ENCODE measurements at places on chromosomes 12 and 14. TPM values are rescaled to one million over a fixed set of nuclear protein-coding genes. Genes with fewer than 3 reads are reported as not detected.

The RAB2B gene
- 25.1 TPM for total RNA-seq

The CCDC197 gene
- total RNA-seq, result not detected

The LRP1-AS gene
- total RNA-seq, result not detected

The PTPRO gene
- 1.4 TPM for total RNA-seq

The CLEC6A gene
- total RNA-seq, result not detected

The EIF2S1 gene
- total RNA-seq, result 55.1 TPM

The PMCH gene
- not detected for total RNA-seq

The CHFR gene
- 36.4 TPM for total RNA-seq

The PDE3A gene
- total RNA-seq, result 6.0 TPM

The SLC17A8 gene
- total RNA-seq, result not detected

- no peak for DNase-seq
Observed at GRCh38 chr12:27338473-27338872, 5.8 kb downstream of the BMAL2 start.

DNA sequence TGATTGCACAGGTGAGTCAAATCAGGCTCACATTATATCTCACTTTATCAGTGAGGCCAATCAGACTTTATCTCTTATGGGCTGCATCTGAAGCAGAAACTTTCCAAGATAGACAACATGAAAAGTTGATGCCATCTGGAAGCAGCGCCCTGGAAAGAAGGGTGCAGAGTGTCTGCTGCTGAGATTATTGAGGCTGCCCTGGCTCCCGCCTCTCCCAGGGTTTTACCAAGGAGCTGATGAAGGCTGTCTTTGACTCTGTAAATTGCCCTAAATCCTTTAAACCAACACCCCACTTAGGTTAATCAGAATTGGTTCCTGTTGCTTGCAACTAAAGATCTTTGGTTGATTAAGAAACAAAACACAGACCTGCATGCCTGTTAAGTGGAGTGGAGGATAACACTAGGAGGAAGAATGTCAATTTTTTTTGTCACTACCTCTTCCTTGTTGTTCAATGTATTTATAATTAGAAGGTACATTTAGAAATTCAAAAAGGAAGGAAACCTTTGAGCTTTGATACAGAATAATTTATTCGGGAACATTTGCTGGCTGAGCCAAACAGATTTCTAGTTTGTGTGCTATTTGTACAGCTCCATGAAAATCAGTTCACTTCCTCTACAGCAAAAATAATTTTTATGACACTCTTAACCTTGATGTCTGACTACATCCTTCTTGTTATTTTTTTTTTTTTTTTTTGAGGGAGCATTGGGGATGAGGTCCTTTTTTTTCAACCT lies 104.1 kb downstream of the VEZT start:
- DNase-seq, result no peak

- no peak for DNase-seq
Observed at GRCh38 chr14:104037903-104038302, 47.6 kb upstream of the ASPG start.

DNA sequence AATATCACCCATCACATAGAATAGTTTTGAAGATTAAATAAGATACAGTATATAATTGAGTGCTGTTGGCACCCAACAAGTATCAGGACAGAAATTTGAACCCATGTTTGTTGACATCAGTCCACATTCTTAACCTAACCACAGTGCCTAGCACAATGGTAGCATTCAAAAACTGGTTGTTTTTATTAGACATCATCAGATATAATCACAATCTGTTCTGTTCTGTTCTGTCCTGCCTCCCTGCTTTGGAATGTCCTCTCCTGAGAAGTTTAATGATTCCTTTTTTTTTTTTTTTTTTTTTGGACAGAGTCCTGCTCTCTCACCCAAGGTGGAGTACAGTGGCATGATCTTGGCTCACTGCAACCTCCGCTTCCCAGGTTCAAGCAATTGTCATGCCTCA lies 476.6 kb downstream of the RMST start:
- no peak for DNase-seq

- DNase-seq, result no peak
Observed at GRCh38 chr14:54447231-54447692, 6.1 kb upstream of the CNIH1 start.

DNA sequence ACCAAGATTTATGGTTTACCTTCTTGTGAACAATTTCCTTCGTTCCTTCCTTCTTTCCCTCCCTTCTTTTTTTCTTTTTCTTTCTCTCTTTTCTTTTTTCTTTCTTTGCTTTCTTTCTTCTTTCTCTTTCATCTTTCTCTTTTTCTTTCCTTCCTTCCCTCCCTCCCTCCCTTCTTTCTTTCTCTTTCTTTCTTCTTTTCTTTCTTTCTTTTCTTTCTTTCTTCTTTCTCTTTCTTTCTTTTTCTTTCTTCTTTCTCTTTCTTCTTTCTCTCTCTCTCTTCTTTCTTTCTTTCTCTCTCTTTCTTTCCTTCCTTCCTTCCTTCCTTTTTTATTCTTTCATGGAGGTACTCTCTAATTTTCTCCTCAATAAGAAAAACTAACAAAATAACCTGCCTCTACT lies 462.1 kb upstream of the ATP2B1 start:
- DNase-seq, result no peak

DNA sequence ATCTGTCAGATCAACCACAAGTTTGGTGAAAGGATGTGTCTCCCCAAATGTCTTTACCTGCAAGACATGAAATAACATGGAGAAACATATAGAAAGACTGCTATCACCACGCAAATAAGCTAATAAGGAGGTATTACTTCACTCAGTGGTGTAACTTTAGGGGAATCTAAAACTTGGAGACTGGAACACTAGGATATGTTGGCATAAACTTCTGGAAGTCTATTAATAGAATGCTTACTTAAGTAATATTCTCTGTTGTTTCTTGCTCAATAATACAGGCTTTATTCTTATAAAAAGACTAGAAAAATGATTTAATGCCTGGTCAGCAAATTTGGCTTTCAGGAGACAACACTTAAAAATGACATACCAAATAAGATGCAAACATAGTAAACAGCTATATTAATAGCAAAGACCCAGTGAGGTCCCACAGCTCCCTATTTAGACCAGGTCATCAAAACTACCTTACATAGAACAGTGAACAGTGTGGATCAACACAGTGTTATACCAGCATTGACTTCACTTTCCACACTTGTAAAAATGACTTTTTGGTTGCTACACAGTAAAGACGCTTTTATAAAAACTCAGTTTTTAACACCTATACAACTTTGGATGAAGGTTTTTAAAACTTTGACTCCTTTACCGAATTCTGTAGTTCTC lies 18.9 kb upstream of the HAL start:
- no peak for DNase-seq

DNA sequence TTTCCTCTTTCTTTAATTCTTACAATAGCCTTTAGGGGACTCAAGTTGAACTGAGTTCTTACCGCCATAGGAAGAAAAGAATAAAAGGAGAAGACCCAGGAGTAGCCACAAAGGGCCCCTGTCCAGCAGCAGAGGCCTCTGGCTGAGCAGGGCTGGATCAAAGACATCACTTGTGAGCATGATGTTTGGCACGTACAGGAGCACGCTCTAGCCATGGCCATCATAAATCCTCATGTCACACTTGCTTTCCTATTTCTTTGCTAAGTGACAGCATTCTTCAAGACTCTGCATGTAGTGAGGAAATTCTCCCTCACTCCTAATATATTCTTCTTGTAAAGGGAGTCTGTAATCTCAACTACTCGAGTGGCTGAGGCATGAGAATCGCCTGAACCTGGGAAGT lies 15.7 kb downstream of the CLEC4C start:
- no peak for DNase-seq

DNA sequence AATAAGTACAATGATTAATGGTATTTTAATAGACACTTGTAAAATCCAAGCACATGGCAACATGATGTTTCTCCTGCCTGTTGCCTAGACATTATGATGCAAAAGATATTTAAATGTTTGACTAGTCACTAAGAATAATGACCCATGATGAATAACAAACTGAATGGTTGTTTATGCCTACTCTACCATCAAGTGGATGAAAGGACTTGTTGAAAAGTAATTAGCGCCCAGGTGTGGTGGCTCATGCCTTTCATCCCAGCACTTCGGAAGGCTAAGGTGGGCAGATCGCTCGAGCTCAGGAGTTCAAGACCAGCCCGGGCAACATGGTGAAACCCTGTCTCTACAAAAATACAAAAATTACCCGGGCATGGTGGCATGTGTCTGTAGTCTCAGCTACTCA lies 30.7 kb downstream of the KIF21A start:
- no peak for DNase-seq

DNA sequence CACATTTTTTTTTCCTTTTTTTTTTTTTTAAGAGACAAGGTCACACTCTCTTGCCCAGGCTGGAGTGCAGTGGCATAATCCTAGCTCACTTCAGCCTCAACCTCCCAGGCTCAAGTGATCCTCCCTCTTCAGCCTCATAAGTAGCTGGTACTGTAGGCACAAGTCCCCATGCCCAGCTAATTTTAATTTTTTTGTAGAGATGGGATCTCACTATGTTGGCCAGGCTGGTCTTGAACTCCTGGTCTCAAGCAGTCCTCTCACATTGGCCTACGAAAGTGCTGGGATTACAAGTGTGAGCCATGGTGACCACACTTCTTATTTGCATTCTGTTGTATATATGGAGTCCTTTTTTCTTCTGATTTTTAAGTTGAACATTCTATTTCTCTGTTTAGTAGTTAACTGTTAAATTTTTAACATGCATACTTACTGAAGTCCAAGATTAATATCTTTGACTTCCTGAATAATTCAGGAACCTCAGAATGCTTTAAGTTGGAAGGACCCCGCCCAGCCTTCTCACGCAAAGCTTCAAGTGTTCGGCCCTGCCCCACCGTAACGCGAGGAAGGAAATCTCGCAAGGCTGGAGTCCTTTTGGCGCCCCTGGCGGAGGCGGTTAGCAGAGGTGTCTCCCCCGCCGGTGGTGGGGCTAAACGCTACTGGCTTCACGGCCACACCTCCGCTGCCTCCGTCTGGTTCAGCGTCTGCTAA lies 21.6 kb downstream of the SPATS2 start:
- DNase-seq, result no peak

- DNase-seq, result no peak
Observed at GRCh38 chr14:85867450-85867849, 337.5 kb downstream of the FLRT2 start.

DNA sequence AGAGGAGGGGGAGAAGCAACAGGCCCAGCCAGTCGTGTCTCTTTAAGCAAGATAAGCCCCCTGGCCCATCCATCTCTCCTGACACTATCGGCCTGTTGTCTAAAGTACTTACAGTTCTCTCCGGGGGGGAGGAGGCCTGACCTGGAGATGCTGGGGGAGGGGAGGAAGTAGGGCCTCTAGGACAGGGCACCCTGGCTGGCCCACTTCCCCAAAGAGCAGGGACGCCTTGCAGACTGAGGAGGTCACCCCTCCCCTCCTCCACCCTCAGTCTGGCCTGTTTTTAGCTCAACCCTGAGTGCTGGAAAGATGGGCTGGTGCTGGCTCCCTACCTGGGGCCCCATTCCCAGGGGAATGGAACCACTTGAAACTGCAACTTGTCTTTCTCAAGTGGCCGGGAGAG lies 70.3 kb downstream of the TBX5 start:
- DNase-seq, result no peak

DNA sequence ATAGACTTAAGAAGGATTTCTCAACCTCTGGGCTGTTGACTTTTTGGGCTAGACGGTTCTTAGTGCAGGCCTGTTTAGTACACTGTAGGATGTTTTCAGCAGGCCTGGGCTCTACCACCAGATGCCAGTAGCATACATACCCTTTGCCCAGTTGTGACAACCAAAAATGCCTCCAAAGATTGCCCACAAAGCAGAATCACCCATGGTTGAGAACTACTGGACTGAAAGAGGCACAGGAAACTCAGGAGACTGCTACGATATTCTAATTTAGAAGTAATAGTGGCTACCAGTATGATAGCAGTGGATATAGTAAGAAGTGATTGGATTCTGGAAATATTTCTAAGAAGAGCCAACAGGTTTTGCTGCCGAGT lies 15.5 kb downstream of the SLC35E3 start:
- no peak for DNase-seq

DNA sequence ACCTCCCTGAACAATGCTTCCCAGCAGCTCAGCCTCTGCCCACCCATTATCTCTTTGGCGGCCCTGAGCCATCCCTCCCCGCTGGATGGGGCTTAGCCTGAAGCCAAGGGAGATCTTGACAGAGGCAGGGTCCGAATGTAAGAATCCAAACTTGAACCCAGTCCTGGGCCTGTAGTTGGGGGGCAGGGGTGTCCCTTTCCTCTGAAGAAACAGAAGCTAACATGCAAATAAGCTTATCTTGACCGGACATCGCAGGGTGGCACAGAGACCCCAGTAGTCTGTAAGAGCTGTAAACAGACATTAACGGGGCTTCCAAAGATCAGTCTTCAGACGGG lies 6.0 kb downstream of the DLK1 start:
- DNase-seq, result no peak

- no peak for DNase-seq
Observed at GRCh38 chr12:132170637-132171292, 26.5 kb downstream of the NOC4L start.

DNA sequence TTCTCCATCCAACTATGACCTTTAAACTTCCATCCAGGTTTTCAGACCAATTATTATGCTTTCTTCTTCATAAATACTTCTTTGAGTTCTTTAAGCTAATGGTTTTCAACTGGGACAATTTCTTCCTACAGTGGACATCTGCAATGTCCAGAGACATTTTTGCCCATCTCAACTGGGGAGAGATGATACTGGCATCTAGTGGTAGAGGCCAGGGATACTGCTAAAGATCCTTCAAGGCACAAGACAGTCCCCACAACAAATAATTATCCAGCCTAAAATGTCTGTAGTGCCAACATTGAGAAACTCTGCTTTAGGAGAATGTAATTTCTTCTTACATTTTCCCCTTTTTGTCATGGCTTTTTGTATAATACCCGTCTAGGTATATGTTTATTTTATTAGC lies 10.6 kb downstream of the TRHDE start:
- no peak for DNase-seq

- DNase-seq, result no peak
Observed at GRCh38 chr12:38895446-38895845, 9.9 kb downstream of the CPNE8 start.

GRCh38 chr14:55904086-55904485 lies 214.1 kb upstream of the PELI2 start:
- DNase-seq, result no peak

DNA sequence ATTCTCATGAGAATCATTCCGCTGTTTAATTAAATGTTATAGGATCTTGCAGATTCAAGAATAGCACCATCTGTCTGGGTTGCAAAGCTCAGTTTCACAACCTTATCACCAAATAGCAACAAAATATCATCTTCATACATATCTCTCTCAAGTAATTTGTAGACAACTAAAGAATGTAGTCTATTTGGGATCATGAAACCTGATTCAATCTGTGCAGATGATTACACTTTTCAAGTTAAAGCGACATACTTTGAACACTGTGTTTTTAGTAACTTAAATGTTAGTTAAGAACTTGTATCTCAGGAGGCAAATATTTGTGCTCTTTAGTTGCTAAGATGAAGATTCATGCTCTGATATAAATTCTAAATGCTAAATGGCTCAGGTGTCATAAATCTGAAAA lies 14.8 kb downstream of the MED13L start:
- no peak for DNase-seq

GRCh38 chr12:95681210-95681765 lies 109.3 kb downstream of the NTN4 start:
- DNase-seq, result no peak

GRCh38 chr12:48019639-48020265 lies 15.5 kb upstream of the COL2A1 start:
- DNase-seq, result no peak
